ENCODE measurements at places on chromosomes 6 and 20. TPM values are rescaled to one million over a fixed set of nuclear protein-coding genes. Genes with fewer than 3 reads are reported as not detected.

The ATP9A gene
- 11.0 TPM for polyA plus RNA-seq

The FLRT3 gene
- polyA plus RNA-seq: 2.2 TPM

The HCK gene
- not detected for polyA plus RNA-seq

The NRN1 gene
- polyA plus RNA-seq: 8.5 TPM

The FOXC1 gene
- polyA plus RNA-seq: 3.6 TPM

The PFDN4 gene
- 51.4 TPM for polyA plus RNA-seq

The TRERF1 gene
- polyA plus RNA-seq: 3.2 TPM

The CDSN gene
- polyA plus RNA-seq: not detected

The CCN6 gene
- polyA plus RNA-seq: not detected

The HBS1L gene
- 24.3 TPM for polyA plus RNA-seq

The CCN2 gene
- polyA plus RNA-seq: 709 TPM

The ACSS1 gene
- 1.3 TPM for polyA plus RNA-seq

The TSBP1 gene
- not detected for polyA plus RNA-seq

The GJA10 gene
- not detected for polyA plus RNA-seq

The ATRN gene
- 48.4 TPM for polyA plus RNA-seq

The SLC22A3 gene
- not detected for polyA plus RNA-seq

The IMPG1 gene
- polyA plus RNA-seq: not detected

DNA sequence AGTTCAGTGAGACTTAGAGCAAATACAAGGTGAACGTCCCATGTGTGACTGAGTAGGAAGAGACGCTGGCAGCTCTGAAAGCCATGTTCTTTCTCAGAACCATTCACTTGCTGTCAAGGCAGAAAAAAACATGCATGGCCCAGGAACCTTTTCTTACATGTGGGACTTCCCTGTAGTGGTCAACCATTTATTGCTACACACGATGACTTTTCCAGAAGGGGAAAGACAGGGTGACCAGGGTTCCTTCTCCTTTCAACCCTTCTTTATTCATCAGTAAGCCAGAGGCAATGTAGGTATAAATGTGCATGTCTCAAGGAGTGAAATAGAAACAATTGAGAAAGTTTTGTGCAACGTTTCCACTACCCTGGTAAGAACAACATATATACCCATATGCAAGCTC, 189.0 kb downstream of the NFATC2 start:
- no peak for DNase-seq

DNA sequence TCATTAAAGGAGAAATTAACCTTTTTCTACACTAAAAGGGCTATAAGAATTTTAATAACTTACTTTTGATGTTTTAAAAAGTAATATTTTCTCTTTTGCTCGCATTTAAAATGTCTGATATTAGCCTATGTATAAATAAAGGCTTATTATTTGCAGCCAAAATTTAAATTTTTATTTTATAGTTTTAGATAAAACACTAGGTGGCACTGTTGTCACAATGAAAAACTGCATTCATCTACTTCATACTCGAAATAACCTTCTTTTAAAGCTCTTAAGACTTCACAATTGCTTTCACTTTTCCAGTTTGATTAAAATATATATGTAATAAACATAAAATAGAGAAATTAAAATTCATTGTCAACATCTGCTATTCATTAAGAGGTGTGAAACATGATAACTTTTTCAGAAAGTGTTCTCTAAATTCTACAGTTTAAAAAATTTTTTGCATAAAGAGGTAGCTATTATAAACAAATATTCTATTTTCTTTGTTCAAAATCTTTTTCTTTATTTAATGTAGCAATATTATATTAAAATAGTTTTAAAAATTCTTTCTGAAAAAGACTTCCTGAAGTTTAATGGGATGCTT, 78.8 kb upstream of the DEFB112 start:
- peak; percentile 21 for DNase-seq

DNA sequence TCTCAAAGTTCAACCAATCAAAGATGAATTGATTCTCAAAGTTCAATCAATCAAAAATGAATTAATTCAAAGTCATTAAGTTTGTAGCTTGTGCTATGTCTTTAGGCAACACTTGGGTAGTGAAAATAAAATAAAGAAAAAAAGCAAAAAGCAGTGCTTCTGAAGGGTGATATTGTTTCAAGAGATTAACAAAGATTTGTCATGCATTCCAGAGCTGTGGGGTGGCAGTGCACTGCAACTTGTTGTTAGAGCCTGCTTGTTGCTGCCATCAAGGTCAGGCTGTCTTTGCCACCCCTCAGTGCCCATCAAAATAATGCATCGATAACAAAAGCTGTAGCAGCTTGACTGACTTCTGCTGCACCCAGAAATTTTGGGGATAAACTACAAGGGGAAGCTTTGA, 128.6 kb downstream of the RNF144B start:
- DNase-seq: no peak

- DNase-seq: no peak
Observed at GRCh38 chr20:62506791-62507190, 31.0 kb upstream of the GATA5 start.

DNA sequence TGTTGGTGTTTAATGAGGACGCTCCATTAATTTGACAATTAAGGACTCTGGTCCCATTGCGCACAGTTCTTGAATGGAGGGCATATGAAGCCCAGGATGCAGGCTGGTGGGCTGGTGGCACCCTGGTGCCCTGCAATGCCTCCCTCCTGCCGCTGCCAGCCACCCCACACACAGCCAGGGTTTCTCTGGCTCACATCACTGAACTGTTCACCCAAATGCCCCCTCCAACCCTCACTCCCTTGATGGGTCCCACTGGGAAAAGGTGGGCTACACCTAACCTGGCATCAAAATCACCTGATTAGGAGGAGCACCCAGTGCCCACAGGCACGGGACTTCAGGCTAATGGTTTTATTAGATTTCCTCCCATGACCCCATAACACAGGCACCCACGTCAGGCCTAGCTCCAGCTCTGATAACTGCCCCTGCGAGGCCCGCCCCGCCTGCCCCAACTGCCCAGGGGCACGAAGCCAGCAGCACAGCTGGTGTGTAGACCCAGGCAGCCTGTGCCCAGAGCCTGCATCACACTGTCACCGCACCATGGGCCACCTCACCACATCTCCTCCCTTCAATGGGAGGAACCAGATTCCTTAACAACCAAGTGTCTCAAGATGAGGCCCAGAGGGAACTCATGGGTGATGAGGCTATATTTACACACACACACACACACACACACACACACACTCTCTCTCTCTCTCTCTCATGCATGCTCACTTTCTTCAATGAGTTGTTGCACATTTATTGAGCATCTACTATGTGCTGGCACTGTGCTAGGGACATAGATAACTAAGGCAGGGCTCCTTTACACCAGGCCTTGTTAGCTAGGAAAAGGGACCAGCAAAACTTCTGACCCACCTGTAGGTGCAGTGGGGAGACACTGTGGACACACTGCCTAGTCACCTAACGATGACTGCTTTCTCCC, 107.3 kb downstream of the NOL4L start:
- DNase-seq: peak; percentile 29

- no peak for DNase-seq
Observed at GRCh38 chr20:408843-409696, 971 bp downstream of the RBCK1 start.

DNA sequence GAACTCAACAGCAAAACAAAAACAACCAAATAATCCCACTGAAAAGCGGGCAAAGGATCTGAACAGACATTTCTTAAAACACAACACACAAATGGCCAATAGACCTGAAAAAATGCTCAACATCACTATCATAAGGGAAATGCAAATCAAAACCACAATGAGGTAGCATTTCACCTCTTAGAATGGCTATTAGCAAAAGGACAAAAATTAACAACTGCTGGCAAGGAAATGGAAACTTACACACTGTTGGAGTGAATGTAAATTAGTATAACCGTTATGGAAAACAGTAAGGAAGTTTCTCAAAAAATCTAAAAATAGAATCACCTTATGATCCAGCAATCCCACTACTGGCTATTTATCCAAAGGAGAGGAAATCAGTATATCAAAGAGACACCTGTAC, 20.9 kb downstream of the FAM8A1 start:
- DNase-seq: no peak

GRCh38 chr6:137157601-137158000, 15.8 kb downstream of the IL22RA2 start:
- peak; percentile 5 for DNase-seq

DNA sequence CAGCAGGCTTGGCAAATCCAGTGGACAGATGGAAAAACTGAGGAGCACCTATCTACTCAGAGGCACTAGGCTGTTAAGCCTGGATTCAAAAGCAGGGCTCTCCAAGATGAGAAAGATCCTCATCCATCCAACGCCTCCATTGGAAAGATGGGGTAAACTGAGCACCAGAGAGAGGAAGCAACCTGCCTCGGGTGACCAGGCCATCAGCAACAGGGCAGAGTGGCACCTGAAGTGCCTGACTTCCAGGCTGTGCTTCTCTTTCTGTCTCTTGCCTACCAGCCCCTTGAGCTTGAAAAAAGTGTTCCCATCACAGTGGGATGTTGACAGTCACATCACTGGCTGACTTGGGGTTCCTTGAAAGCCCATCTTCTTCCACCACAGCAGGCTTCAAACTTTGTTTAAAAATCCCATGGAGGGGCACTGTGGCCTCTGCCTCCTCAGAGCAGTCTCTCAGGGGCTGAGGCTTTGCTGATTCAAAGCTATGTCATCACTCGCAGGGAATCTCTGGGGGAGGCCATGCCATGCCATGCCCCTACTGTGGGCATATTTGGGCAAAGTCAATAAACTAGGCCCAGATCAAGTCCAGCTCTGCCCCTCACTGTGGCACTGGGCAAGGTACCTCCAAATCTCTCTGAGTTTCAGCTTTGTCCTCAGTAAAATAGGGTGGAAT, 44.8 kb upstream of the TGM2 start:
- DNase-seq: no peak

DNA sequence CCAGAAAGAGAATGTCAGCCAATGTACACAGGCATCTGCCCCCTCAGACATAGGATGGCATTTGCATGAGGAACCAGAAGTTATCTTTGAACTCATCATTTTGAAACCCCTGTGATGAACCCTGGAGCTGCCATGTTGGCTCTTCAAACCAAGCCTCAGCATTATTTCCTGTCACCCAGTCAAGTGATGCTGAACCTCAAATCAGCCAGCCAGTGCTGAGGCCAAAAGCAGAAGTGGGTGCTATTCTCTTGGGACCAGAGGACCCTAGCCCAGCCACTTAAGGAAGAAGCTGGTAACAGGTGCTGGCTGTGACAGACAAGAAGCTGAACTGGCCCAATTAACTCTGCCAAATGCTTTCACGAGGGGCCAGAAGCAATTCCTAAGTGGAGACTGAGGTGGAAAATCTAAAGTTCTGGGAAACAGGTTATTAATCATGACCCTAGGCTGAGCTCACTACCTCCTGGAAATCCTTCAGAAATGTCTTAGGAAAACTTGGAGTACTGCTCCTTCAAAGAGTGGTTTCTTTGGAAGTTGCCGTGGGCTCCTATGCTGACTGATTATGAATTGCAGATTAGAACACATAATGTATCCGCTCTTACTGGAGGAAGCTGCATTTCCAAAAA, 4.0 kb downstream of the PKIG start:
- no peak for DNase-seq

GRCh38 chr20:7696311-7696710, 243.9 kb downstream of the HAO1 start:
- no peak for DNase-seq

- no peak for DNase-seq
Observed at GRCh38 chr6:116500969-116501433, 10.4 kb upstream of the CALHM5 start.

- no peak for DNase-seq
Observed at GRCh38 chr6:141403827-141404226, 728.9 kb upstream of the GJE1 start.

DNA sequence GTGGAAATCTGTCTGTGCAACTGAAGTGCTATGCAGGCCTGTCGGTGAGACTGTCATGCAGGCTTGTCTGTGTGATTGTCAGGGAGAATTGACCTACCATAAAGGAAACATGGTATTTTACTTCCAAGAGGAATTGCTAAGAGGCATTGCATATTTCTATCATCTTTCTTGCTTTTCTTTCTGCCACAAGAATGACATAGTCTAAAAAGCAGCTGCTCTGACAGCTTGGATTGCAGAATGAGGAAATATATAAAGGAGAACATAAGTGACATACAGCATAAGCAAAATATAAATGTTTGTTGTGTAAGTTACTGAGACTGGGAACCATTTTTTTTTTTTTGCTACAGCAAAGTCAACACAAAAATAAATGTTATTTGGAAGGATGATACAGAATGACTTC, 105.1 kb downstream of the MANEA start:
- DNase-seq: no peak

DNA sequence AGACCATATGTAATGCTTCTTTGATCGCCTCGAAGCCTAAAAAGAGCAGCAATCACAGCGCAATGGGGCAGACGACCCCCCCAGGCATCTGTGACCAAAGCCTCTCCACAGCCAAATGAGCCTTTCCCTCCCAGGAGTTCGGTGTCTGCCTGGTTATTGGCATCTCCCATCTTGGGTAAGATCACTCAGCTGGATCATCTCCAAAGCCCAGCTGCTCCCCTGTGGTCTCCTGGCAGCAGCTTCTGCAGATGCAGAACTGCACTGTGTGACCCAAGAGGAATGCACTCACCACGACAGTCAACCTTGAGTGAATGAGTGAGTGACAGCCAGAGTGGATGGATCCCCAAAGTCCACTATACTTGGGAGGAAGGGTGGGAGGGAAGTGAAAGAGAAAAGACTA, 44.8 kb upstream of the IYD start:
- no peak for DNase-seq

GRCh38 chr6:2542858-2543218, 207.9 kb downstream of the MYLK4 start:
- DNase-seq: no peak

- no peak for DNase-seq
Observed at GRCh38 chr20:32132911-32133549, 23.5 kb downstream of the TM9SF4 start.

GRCh38 chr20:24406750-24407149, 62.7 kb upstream of the SYNDIG1 start:
- DNase-seq: no peak

DNA sequence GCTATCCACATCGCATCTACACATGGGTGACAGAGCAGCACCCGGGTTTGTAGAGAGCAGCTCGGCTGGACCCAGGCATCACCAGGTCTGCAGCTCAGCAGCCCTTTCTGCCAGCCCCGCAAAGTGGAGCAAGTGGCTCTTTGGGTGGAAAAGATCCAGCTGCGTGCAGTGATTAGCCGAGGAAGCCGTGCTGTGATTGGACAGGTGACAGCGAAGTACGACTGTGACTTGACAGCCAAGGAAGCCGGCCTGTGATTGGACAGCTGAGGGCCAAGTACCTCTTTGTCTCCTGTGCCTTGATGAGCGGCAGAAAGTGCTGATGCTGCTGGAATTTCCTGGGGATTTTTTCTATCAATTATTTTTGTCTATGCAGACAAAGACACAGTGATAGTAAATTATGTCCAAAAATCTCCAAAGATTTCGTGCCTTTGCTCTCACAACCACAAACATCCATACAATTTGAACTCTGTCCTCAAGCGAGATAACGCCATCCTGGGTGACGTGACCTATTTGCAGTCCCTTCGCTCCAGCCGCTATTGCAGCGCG, 62.3 kb upstream of the GPR31 start:
- no peak for DNase-seq

GRCh38 chr20:16574656-16575355, 1.6 kb upstream of the KIF16B start:
- DNase-seq: peak; percentile 95

GRCh38 chr6:47318236-47318989, 8.7 kb upstream of the TNFRSF21 start:
- DNase-seq: no peak
